ENCODE measurements at places on chromosomes 3 and 15. TPM values are rescaled to one million over a fixed set of nuclear protein-coding genes. Genes with fewer than 3 reads are reported as not detected.

The MFN1 gene
- total RNA-seq: 38.8 TPM

The AMOTL2 gene
- total RNA-seq: 114 TPM

The FOXL2 gene
- total RNA-seq: not detected

The IQCF5 gene
- total RNA-seq: not detected

The LTK gene
- total RNA-seq: not detected

The PSTPIP1 gene
- total RNA-seq: 0.72 TPM

The ARHGEF26 gene
- 0.24 TPM for total RNA-seq

The ZNF35 gene
- 14.9 TPM for total RNA-seq

The COL7A1 gene
- total RNA-seq: 273 TPM

The MYL3 gene
- total RNA-seq: not detected

The CLDN1 gene
- 24.5 TPM for total RNA-seq

The CASR gene
- not detected for total RNA-seq

The FGF12 gene
- 0.24 TPM for total RNA-seq

The GPR171 gene
- total RNA-seq: not detected

The NXPE3 gene
- total RNA-seq: 6.5 TPM

The KIF15 gene
- total RNA-seq: 2.4 TPM

The GABRA5 gene
- not detected for total RNA-seq

The PIF1 gene
- 0.21 TPM for total RNA-seq

The SRGAP3 gene
- 22.6 TPM for total RNA-seq

The CCR9 gene
- total RNA-seq: not detected

The SERPINI2 gene
- not detected for total RNA-seq

The SLCO2A1 gene
- not detected for total RNA-seq

The MELTF gene
- total RNA-seq: 4.0 TPM

The TMEM45A gene
- total RNA-seq: 18.8 TPM

The LRRC49 gene
- total RNA-seq: 12.5 TPM

The CNTN6 gene
- not detected for total RNA-seq

The CRABP1 gene
- total RNA-seq: not detected

The KBTBD12 gene
- total RNA-seq: not detected

The ARL6IP5 gene
- 89.3 TPM for total RNA-seq

The IRAK2 gene
- 40.7 TPM for total RNA-seq

The CCDC39 gene
- not detected for total RNA-seq

The LMCD1 gene
- total RNA-seq: 91.1 TPM

The MST1R gene
- 29.2 TPM for total RNA-seq

The TNFSF10 gene
- total RNA-seq: 30.5 TPM

The CEMIP gene
- total RNA-seq: 0.85 TPM

The RNF123 gene
- 17.1 TPM for total RNA-seq

The RBM15B gene
- total RNA-seq: 35.4 TPM

Data from tracheal epithelial cell (primary cell).